ENCODE measurements at places on chromosomes 7 and 10.

DNA sequence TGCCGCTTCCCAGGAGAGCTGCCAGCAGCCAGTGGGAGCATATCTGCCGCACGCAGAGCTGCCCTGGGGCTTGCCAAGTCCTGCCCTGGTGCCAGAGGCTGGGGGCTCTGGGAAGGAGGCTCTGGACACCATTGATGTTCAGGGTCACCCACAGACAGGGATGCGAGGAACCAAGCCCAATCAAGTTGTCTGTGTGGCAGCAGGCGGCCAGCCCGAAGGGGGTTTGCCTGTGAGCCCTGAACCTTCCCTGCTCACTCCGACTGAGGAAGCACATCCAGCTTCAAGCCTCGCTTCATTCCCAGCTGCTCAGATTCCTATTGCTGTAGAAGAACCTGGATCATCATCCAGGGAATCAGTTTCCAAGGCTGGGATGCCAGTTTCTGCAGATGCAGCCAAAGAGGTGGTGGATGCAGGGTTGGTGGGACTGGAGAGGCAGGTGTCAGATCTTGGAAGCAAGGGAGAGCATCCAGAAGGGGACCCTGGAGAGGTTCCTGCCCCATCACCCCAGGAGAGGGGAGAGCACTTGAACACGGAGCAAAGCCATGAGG, 94.6 kb downstream of the TACC2 start:
- DNase-seq, result no peak

DNA sequence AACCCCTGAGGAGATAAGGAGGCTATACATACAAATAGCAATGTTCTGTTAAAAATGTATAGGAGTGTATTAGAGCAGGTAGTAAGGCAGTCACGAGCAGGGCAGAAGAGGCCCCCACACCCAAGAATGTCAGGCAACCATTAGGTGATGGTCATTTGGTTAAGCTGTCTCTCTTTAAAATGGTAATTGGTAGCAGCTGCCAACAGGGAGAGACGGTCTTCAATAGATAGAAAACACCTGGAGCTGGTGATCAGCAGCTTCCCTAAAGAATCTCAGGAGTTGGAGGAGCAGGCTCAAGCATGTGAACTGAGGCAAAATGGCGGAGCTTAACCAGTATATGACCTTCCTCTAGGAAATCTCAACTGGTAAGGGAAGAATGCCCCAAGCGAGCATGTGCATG, 26.4 kb upstream of the HTR5A start:
- DNase-seq, result no peak

- DNase-seq, result no peak
Observed at GRCh38 chr10:1465418-1465911, 271.9 kb downstream of the ADARB2 start.

GRCh38 chr10:76497666-76498065, 1066.2 kb downstream of the LRMDA start:
- DNase-seq, result no peak

DNA sequence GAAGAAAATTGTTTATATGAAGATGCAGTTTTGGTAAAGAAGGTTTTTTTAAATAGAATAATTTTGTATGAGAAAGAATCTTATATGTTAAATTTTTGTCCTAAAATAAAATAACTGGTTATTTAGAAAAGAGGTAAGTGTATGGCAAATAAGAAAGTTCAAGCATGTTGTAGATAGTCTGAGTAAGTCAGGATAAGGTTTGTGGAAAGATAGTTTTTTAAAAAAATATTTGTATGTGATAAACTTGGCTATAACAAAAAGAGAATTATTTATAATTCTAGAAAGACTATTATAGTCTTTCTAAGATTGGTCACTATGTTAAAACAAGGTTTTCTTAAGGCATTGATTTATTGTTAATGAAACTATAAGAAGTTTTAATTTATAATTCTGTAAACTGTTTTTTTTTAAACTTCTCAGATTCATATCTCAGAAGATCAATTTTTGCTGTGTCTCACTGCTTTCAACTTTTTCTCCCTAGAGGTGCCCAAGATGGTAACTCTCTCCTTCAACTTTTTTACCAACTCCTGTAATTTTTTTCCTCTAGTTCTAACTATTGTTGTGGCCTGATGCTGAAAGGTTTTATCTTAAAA, 698.6 kb downstream of the CCSER2 start:
- no peak for DNase-seq

Measured in CD4-positive, CD25-positive, alpha-beta regulatory T cell (primary cell).